ENCODE measurements at places on chromosomes 5 and 9. TPM values are rescaled to one million over a fixed set of nuclear protein-coding genes. Genes with fewer than 3 reads are reported as not detected.

DNA sequence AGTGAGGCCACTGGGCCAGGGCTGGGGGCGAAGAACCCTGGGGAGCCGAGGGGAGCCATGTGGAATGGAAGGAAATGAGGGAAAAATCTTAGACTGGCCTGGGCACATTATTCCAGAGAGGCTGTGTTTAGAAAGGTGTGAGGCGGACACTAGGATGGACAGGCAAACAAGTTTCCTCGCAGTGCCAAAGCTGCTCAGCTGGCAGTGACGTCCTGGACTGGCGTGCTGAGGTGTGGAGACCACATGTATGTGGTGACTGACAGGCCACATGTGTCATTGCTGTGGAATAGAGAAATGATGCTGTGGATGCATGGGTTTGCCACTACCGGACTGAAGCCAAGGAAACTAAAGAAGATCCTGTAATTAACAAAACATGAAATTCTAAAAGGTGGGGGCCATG, 42.6 kb downstream of the RASEF start:
- DNase-seq, result no peak

GRCh38 chr9:27365707-27366376, 68.9 kb upstream of the EQTN start:
- no peak for DNase-seq

The SPAG8 gene
- 2.9 TPM for total RNA-seq

The TRIP13 gene
- total RNA-seq, result 8.2 TPM

The PCDHGB4 gene
- total RNA-seq, result 8.6 TPM

The SLC34A1 gene
- not detected for total RNA-seq

DNA sequence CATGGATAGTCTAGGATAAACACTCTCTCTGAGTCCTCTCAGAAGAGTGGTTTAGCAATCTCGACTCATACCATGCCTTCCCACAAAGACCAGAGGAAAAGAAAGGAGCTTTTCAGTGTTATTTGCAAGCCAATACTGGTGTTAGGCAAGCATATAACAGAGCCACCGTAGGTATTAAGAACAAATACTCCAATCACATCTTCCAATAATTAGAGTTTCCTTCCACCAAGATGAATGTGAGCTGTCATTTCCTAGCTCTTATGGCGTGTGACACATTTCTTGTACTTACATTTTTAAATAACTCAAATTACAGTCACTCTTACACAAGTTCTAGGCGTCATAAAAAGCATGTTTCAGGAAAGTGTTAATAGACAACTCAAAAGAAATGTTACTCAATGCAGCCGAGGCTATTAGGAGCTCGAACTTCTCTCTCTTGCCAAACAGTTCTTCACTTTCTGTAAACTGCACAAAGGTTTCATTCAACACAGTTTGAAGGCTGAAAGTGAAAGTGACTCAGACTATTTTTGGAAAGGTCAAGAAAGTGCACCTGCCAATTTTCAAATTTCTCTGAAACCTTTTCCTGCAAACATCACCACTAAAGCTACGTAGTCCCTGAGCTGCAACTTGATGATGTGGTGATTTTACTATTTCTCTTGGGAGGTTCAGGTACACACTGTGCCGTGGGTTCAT, 153.8 kb downstream of the AUH start:
- DNase-seq, result no peak

DNA sequence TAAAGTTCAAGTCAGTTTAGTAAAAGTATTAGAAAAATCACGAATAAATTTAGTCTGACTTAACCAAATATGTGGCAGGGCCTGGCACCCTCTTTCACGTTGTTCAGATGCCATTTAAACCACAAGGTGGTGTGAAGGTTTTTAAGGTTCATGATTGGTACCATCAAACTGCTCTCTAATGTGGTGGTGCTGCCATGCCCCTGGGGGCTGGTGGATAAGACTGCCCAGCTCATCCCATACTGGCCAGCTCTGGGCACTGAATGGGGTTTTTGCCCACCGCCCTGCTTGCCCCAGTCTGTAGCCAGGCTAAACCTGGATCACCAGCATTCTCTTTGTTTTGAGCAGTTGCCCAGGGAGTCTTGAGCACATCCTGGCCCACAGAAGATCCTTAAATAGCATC, 159.3 kb downstream of the GABBR2 start:
- DNase-seq, result no peak

- DNase-seq, result peak; percentile 84
Observed at GRCh38 chr9:87725900-87726709, at the start of gene CTSL. Gene CTSL (plus strand): TSS chr9:87726119. CDS start chr9:87727604, 1,485 bp downstream.

The SELENOP gene
- 41.2 TPM for total RNA-seq

DNA sequence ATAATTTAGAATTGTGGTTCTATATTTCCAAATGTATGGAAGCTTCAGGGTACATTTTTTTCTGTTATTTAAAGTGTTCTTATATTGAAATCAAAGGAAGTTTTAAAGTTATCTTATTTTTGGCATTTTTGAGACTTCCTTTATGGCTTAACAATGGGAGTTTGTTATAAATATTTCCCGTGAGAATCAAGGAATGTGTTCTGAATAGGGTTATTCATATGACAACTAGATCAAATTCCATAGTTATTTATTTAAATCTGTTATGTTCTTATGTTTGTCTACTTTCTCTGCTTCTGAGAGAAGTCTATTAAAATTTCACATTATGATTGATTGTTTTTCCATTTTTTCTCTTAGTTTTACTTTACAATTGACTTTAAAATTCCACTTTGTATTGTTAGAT, 135.1 kb downstream of the ADAMTS16 start:
- DNase-seq, result no peak

DNA sequence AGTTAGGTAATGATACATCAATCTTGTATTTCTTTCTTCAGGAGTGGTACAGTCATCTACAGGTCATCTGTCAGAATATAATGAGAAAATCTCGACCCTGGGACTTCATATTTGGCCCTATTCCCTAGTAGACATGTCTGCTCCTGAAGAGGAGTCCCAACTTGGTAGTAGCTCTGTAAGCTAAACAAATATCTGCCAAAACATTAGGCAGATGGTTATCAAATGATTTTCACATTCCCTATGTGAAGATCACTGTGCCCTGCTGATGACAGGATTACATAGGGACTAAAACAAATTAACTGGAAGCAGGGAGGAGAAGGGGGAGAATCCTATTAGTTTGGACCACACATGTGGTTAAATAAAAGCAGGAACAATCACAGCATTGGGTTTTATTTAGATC, 138.6 kb upstream of the NFIB start:
- DNase-seq, result no peak

DNA sequence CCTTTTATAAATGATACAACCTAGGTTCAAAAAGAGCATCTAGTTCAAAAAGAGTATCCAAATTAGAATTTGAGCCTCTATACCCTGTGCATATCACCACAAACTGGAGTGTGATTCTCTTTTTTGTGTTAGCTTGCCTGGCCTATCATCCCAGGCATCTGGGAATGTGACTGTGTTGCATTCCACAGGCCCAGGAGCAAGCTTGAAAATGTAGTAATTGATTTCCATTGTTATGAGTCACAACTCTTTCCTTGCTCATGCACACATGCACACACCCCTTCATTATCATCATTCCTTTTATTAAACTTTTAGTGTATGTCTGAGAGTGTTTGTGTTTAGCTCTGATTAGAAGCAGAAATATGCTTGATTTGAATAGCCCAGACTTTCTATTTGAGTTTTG, 75.2 kb downstream of the FCHO2 start:
- no peak for DNase-seq

GRCh38 chr9:36092509-36093215, 43.9 kb upstream of the GLIPR2 start:
- DNase-seq, result no peak

The PDLIM4 gene
- total RNA-seq, result 2.0 TPM

The CTNND2 gene
- total RNA-seq, result 74.2 TPM

DNA sequence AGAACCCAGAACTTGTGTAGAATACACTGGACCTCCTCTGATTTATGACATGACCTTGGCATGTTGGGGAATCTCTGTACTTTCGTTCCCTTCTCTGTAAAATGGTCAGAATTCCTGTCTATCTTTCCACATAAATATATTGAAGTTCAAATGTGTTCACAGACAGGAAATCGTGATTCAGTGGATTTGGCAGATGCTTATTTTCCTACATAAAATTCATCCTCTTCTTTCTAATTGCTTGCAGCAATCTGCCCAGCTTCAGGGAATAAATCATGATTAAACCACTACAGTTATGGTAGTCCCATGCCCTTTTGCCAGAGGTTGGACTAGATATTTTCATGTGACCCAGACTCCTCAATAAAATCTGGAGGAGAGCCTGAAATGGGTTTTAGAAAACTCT, 52.1 kb upstream of the ARL15 start:
- no peak for DNase-seq

DNA sequence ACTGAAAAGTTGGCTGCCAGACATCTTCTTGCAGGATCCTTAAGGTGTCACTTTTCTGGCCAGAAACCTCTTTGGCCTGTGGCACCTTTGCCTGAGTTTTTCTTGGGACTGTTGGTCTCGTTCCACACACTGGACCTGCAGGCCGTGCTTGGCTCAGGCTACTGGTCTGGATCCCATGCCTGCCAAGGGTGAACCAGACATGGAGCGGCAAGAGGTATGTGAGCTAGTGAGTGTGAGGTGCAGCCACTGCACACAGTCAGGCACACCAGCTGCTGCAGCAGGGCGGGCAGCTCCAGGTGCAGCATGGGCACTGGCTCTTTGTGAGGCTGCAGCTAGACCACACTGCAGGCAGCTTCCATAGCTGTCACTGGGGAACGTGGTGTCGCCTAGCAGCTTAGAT, 47.9 kb downstream of the NDUFAF2 start:
- no peak for DNase-seq

The MRPL22 gene
- 28.1 TPM for total RNA-seq

GRCh38 chr5:50807661-50808060, 141.2 kb downstream of the PARP8 start:
- DNase-seq, result no peak

DNA sequence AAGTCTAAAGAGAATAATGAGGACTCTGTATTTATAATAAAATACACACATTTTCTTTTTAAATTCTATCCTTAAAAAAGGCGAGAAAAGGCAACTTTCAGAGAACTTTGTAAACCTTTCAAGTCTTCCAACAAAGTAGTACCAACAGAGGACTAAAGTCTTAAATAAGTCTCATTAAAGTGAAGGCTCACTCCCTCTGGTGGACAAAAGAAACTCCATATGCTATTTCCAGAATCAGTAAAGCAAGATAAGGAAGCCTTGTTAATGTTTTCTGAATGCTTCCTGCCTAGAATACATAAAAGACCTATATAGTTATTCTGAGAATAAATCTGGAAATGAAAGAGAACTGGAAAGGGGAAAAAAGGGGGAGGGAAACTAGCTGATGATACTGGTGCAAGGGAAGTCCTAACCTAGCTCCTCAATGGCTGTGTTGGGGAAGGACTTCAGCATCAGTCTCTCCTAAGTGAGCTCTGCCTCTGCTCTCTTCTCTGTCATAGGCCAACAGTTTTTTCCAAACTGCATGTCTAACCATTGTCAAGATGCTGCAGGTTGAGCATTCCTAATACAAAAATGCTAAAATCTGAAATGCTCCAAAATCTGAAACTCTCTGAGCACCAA, 7.2 kb downstream of the HMGCS1 start:
- DNase-seq, result no peak

DNA sequence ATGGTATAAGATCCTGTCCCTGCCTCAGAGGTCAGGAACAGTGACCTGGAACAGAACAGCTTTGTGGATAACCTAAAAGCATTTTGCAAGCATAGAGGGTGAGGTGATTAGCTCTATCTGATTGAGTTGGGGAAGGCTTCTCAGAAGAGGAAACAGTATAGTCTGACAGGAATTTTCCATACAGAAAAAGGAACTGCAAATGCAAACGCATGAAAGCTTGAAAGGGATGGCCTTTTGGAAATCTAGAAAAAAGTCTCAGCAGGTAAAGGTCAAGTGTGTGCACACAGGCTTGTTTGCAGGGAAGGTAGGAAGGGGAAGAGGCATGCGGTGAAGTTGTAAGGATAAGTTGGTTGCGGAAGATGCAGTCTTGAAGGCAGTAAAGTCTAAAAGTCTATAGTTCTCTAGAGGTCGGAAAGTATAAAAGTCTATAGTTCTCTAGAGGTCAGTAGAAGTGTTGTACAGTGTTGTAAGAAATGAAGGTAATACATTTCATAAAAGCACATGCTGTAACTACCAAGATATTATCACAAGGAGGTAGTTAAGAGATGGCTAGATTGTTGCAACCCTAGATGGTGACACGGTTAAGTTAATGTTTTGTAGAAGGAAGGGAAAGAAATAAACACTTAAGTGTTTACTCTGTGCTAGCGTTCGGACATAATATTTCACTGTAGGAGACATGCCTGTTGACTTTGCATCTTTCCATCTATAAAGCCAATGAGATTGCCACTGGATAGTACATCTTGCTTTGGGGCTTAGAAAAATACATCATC, 16.7 kb upstream of the HSPB3 start:
- no peak for DNase-seq

DNA sequence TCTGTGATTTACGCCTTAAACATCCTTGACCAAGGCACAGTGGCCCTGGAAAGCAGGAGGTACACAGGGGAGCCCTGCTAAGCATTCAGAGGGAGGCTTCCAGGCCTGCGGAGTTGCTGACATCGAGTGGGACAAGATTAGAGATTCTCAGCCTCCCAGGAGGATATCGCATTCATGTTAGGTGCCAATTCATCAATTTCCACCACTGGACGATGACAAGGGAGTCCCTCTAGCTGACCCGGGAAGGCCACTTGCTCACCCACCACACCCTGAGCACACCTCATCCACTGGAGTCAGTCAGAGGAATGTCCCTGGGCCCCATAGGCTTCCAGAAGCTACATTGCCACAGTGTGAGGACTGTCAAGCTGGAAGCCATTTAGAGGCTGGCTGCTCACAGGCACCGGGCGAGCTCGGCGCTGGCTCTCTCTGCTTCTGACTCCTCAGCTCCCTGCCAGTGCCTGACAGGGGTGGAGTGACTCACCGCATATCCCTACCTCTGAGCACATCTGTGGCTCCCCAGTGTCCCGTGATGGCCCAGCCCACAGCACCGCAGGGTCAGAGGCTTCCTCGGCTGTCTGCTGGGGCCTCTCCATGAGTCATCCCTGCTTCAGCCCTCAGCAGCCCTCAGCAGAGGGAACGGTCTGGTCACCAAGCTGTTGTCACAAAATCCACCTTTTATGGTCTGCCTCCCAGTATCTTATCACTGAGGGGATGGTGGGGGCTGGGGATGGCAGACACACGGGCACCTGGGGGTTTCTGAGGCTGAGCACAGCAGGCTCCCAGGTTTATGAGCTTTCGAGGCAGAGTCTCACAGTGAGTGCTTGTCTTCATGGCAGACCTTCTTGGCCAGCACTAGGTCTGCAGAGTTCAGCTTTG, 117.5 kb downstream of the ZNF608 start:
- DNase-seq, result no peak

GRCh38 chr9:133251773-133252172, 23.2 kb downstream of the ABO start:
- DNase-seq, result no peak

The RNF38 gene
- 38.7 TPM for total RNA-seq

DNA sequence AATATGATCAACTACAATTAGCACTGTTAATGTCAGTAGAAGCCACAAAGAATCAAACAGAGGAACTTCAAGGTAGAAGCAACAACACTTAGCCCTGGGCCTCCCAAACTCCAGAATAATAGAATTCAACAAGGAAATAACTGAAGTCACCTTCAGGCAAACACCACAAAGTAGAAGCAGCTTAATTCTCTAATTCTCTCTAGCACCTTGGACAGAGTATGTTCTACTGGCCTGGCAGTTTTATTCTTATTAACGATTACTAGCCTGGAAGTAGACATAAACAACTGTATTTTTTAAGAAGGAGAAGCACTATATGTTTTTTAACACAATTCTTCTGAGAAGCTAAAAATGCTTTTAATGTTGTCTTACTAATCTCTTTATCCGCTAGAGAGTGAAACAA, 911.9 kb downstream of the DTWD2 start:
- DNase-seq, result no peak
